ENCODE measurements at places on chromosomes 13 and 19.

DNA sequence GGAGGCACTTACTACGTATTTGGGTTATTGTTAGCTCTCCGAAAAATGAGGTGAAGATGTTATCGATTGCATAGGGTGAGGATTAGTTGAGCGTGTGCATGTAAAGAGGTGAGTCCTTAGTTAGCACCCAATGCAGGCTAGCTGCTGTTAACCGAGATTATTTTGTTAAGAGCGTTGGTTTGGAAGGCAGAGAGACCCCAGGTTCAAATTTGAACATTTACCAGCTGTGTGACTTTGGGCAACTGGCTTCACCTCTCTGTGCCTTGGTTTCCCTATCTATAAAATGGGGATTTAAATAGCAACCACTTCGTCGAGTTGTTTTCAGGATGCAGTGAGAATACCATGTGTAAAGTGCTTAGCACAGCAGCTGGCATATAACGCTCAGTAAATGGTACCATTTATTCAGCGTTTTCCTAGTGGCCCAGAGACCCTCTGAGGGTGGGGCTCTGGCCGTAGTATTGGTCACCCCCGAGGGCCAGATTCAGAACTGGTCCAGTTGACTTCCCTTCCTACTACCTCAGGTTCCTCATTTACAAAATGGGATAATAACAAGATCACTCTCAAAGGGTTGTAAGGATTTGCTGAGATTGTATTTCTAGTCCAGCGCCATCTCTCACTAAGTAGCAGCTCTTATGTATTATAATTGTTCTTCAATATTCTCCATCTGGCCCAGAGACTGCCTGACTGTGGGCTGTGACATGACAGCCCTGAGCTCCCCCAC is 887 bp downstream of the SIPA1L3 start:
- DNase-seq = no peak

GRCh38 chr13:76711550-76712182 is 174.5 kb downstream of the KCTD12 start:
- peak; percentile 79 for DNase-seq

DNA sequence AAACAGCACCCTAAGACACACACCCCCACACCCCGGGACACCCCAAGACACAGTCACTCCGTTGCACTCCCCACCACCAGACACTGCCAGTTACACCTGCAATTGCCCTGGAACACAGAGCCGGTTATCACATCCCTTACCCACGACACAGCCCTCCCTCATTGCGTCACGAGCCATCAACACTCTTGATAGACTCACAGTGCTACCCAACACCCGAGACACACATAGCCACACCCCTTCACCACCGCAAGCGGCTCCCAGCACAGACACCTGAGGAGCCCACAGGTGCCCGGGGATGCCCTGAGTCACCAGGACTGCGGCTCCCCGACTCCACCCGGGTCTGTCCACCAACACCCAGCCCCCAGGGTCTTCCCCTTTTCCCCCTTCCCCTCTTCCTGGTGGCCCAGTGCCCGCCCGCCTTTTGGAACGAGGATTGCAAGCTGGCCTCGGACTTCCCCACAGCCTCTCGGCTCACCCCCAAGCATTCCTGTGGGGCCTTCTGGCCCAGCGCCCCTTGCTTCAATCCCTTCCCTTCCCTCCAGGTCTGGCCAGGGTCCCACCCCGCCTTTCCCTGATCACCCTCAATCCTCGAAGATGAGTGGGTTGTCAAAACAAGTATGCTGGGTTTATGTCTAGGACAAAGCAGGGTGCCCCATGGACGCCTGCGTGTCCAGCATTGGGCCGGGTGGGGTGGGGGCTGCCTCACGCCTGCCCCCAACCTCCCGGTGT is 1.7 kb upstream of the PTGER1 start:
- DNase-seq = no peak

- no peak for DNase-seq
Observed at GRCh38 chr19:35851213-35852028, 883 bp downstream of the NPHS1 start.

DNA sequence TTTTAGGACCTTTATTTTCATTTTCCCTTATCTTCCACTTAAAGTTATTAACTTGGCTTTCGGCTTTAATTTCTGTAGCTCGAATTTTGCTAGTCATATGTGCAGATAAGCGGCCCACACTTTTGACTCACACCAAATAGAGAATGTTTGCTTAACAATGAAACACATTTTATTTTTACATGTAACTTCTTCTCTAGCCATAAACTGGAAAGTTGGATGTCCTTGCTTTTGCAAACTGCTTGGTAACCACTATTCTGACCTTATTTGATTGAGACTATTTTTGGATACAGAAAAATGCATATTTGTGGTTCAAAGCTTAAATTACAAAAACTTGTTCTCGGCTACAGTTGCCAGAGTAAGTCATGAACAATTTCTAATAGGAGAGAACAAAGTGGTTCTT is 600.0 kb downstream of the KCTD12 start:
- no peak for DNase-seq

DNA sequence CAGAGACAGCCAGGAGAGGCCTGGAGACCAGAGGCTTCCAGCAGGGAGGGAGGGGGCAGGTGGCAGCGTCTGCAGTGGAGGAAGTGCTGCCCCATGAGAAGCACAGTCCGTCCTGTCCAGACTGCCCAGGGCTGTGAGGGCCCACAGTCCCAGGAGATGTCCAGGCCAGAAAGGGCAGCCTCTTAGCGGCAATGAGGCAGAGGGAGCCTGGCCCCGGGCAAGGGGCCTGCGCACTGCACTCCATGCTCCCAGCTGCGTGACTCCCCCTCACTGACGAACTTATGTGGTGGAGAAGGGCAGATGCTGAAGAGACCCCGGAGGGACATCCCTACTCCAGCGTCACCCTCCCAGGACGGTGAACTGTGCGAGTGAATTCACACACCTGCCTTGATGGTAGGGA is 115.3 kb downstream of the SOX1 start:
- DNase-seq = no peak

- no peak for DNase-seq
Observed at GRCh38 chr19:5288347-5288739, 52.3 kb downstream of the PTPRS start.

- no peak for DNase-seq
Observed at GRCh38 chr13:32940601-32941000, 75.6 kb upstream of the KL start.

DNA sequence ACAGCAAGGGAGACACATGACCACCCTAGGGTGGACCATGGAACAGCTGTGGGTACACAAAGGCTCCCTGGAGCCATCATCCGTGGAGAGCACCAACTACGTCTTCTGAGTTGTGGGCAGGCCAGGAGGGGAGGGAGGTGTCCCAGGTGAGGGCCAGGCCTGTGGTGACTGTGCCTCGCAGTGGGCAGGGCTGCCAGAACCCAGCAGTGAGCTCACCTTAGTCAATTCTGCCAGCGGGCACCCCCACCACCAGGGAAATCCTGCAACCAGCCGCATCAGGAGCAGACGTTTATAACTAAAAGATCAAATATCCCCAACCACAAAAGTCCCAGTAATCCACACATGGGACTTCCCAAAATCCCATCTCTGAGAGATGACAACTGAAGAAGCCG is 19.6 kb downstream of the ELL start:
- DNase-seq = no peak

- DNase-seq = no peak
Observed at GRCh38 chr13:100521851-100522617, 66.6 kb downstream of the GGACT start.

- DNase-seq = no peak
Observed at GRCh38 chr19:12800923-12801465, 606 bp downstream of the PRDX2 start.

GRCh38 chr19:47663911-47664771 is 49.1 kb upstream of the EHD2 start:
- DNase-seq = peak; percentile 90

DNA sequence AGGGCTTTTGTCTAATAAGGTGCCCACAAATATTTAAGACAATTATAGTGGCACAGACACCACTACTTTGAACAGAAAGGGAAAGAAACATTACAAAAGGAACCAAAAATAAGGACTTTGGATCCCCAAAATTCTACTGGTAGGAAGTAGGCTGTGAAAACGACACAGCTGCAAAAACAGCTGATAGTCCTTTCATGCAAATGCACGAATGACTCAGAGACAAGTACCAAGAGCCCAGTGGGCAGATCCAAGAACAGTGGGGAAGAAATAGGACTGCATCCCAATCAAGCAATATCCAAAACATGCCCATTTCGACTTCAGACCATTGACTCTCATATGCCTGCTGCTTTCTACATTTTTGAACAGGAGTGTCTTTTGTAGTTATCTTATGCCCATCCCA is 269.4 kb upstream of the NBEA start:
- DNase-seq = no peak

GRCh38 chr19:4083677-4084546 is 17.2 kb upstream of the ZBTB7A start:
- no peak for DNase-seq

GRCh38 chr19:40303765-40304164 is 18.6 kb upstream of the AKT2 start:
- DNase-seq = no peak

- DNase-seq = no peak
Observed at GRCh38 chr19:49362048-49362928, at the start of gene TEAD2. Gene TEAD2 (minus strand): TSS chr19:49362416. CDS start chr19:49360075, 2,341 bp downstream.

DNA sequence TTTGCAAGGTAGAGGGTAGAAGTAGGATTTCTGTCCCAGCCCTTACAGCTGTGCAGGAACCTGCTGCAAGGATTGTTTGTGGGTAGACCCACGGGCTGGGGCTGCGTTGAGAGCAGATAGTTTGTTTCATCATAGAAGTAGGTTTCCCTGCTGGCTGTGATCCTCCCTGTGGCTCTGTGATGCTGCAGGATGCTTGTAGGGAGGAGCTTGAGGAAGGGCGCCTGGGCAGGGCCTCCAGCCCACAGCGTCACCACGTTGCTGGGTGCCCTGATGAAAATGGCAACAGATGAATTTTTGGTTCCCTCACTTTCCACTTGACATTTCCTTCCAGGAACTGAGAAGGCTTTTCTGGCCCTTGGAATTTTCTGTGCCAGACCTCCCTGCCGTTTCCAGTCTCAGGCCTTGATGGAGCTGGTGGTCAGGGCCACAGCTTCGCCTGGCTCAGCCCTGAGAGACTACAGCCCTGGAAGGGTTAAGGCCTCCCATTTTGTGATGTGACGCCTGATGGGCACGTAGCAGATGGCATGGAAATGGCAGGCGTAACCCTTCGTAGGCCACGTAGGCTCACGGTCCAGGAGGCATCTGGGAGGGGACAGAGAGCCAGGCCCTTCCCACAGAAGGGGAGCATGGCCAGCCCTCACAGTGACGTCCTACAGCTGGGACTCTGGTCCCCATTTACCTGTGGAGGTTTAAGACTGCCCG is 42.2 kb downstream of the GATAD2A start:
- DNase-seq = no peak

GRCh38 chr13:34730961-34731360 is 211.1 kb upstream of the NBEA start:
- no peak for DNase-seq

DNA sequence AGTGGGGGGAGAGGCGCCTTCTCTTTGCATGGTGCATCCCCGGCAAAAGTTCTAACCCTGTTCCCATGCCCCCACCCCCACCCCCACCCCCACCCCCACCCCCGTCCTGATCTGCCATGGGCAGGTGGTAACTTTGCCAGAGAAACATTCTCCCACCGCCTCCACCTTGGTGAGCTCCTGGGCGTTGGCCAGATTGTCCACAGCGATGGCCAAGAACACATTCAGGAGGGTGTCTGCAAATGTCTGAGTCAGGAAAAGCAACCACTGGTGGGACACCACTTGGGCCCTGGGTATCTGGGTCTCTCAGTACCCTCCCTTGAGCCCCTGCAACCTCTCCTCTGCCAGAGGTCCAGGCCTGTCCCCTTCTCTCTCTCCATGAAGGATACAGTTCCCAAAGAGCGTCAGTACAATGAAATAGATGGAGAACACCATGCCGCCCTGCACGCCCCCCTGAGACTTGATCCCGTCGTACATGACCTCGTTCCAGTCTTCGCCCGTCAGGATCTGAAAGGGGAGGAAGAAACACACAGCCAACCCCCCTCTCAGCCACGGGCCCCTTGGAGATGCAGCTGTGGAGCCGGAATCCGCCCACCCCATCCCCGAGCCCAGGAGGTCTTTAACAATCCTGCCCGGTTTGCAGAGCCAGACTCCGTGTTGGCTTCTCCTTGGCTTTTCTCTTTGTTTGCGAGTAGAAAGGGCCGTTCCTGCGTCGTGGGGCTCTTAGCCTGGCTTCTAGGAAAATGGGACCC is 153.3 kb downstream of the IER2 start:
- DNase-seq = no peak

DNA sequence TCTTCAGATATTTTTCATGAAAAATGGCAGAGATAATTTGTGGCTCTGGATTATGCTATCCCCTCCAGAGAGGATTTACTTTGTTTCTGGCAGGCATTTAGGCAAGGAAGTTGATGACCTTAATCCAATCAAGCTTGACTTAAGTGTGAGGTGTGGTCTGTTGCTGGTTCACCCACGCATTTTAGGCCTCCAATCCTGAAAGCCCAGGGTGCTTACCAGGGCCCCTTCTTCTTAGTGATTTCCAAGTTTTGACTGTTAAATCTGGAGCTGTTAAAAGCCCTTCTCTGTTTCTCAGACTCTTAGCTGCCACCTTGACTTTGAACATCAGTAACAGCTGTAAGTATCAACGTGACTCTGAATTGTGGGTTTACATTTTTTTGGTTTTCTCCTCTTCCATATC is 161.8 kb downstream of the DNAJC15 start:
- no peak for DNase-seq

DNA sequence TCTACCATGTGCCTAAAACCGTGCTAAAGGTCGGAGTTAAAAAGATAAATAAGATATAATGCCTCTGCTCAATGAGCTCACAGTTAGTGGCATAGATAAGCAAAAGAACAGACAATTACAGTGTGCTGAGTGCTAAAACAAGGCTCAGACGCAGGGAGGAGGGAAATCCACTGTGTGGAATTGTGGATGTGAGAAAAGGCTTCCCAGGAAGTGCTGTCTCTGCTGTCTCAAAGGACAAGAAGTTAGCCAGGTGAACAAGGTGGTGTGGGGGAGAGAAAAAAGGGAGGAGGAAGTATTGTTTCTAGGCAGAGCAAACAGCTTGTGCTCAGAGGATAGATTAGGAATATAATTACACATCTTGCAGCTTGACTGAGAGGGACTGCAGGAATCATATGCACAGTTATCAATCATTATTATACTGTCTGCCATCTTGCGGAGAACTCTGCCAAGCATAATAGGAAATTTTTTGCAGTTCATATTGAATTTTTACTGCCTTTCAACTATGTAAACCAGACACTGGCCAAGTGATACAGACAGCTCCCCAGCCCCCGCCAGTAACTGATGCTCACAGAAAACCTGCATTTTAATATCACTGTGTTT is 9.3 kb downstream of the C13orf42 start:
- DNase-seq = no peak

DNA sequence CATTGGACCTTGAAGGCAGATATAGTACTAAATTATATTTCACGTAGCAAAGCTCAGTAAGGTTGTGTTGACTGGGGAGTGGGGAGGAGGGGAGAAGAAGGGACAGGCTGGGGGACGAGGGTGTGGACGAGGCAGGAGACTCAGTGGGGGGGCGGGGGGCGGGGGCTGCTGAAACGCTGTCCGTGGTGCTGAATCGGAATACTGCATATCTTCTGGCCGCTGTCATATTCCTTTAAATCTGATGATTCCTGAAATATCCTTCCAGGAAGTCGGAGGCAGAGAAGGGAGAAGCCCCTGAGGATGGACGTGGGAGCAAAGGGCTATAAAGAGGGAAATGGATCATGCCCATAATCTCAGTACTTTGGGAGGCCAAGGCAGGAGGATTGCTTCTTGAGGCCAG is 34.7 kb upstream of the CASP14 start:
- no peak for DNase-seq
